ENCODE measurements at places on chromosomes 5 and 9.

DNA sequence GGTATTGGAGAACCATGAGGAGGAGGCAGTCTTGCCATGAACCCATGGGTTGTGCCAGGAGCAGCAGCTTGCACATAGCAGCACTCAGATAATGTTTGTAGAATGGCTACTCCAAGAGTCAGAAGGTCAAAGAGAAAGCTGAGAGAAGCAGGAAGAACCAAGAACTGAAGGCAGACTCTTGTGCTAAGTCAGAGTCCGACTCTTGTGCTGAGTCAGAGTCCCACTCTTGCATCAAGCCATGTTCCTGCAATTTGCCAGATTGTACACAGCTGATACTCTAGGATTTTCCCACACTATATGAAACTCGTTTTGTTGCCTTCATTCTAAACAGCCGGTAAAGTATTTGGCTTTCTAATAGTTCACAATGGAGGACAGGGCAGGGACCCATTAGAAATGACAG is 26.2 kb upstream of the HSPA9 start:
- no peak for DNase-seq

GRCh38 chr5:59193616-59194319 is 610.9 kb downstream of the RAB3C start:
- no peak for DNase-seq

DNA sequence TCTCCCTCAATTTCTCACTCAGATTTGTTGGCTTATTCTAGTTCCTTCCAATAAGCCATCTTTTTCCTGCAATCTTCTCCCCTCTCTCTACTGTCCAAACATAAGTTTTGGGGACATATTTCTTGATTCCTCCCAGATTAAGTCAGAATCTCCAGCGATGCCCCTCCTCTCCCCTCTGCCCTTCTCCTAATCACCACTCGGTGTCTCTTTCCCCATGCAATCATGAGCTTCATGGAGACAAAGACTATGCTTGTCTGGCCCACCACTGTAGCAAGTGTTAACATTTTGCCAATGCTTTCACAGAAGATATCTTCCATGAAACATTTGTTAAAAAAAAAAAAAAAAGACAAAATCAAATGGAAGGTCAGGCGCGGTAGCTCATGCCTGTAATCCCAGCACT is 42.4 kb downstream of the PDE6A start:
- no peak for DNase-seq

GRCh38 chr9:74838351-74838750 is 49.4 kb downstream of the TRPM6 start:
- DNase-seq = no peak

DNA sequence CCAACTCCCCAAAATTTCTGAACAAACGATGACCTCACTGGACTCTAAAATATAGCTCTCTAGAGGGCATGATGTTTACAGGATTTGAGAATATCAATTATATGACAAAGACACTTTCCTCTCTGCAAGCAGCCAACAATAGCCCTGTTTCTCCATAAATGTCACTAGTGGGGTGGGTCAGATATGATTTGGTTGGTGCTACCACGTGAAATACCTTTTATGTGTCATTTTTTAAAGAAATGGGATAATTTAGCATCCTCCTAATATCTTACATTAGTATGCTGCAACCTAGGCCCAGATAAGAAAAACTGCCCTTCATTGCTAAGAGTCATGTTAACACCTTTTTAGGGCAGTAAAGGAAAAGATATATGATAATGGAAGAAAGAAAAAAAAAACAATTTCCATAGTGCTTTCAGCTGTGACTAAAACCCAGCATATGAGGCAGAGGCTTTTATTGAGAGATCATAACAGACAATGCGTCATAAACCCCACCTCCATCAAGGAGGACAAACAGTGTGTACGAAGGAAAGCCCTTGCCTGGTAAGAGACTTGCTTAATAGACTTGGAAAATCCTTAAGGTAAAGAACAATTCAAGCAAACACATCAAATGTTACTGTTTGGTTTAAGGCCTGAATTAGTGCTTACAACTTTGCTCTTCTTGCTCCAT is 372.4 kb upstream of the PAPPA start:
- DNase-seq = no peak

DNA sequence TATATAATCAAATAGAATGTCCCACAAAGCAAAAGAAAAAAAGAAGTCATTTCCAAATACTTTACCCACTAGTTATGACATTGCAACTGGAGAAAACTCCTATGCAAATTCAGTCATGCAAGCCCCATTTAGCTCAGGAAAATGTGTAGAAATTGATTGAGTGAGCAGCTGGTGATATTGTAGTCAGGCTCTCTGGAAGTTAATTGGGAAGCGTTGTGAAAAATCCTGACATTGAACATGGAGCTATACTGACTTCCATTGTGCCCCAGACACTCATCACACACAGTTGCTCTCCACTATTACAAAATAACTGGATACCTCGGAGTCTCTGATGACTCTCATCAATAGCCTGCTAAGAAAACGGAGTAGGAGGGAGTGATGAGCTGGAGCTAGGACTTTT is 49.0 kb downstream of the TUSC1 start:
- no peak for DNase-seq

- DNase-seq = no peak
Measured at GRCh38 chr5:140222416-140222815, 47.4 kb downstream of the CYSTM1 start.

GRCh38 chr9:109498195-109499092 is at the start of gene PTPN3:
PTPN3 (minus strand) TSS chr9:109498307; CDS start chr9:109463434, 34,873 bp downstream.
- no peak for DNase-seq

GRCh38 chr5:142109331-142110045 is 909 bp downstream of the NDFIP1 start:
- no peak for DNase-seq

DNA sequence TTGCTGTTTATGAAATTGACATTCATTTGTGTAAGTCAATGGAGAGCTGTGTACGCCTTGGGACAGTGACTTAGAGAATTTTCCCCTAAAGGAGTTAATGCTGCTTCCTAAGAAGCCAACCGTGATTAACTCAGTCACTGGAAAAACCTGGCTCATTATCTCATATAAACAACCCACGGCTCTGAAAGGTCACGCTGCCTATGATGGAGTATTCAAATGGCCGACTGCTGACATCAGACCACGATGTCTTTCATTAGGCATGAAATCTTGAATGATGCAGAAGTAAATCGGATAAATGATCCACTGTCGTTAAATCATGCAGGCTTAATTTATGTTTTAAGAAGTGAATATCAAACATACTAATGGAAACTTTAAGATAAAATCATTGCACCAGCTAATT is 603.7 kb downstream of the RAB3C start:
- DNase-seq = no peak

DNA sequence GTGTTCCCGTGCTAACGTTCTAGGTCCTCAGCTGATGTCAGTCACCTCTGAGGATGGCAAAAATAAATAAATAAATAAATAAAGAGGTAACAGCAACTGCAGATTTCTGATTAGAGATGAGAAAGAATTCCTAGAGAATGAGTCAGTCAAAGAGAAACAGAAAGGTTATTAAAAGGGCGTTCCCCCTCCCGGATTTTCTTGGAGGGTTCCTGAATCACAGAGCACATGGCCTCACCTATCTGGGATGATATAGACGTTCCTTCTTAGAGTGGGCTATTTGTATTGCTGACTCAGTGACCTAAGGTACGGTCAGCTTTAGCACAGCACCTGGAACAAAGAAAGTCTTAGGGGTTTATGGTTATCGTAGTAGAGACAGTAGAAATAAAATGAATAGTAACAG is 30.6 kb downstream of the HTR4 start:
- DNase-seq = no peak

- no peak for DNase-seq
Measured at GRCh38 chr5:149826574-149826973, 96.5 kb downstream of the PPARGC1B start.

DNA sequence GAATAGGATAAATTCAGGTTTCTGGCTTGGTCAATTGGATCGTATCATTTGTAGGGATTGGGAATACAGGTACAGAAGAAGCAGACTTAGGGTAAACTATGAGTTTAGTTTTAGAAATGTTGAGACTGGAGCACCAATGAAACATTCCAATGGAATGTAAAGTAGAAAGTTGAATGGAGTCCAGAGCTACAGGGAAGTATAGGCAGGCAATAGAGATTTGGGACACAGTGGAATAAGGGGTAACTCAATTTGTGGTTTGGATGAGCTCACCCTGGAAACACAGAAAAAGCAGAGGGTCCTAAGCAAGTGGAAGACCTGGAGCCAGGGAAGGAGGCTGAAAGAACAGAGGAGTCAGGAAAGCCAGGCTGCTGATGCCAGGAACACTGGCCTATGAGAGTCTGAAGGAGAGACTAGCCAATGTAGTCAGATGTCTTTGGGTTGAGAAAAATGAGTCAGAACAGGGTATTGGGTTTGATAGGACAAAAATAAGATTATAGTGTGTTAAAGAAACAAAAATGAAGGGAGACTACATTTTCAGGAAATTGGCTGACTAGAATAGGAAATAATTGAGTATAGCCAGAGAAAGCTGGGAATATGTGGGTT is 72.8 kb downstream of the STARD4 start:
- DNase-seq = no peak

- no peak for DNase-seq
Measured at GRCh38 chr5:172715421-172715780, 55.6 kb downstream of the DUSP1 start.

GRCh38 chr9:34671307-34671706 is 8.8 kb upstream of the CCL27 start:
- no peak for DNase-seq

- DNase-seq = no peak
Measured at GRCh38 chr5:175378444-175379028, 65.4 kb downstream of the DRD1 start.
